ENCODE measurements at places on chromosomes 1 and 21.
A peak's percentile ranks its signal among the peaks of the same experiment; 100 is the strongest.

DNA sequence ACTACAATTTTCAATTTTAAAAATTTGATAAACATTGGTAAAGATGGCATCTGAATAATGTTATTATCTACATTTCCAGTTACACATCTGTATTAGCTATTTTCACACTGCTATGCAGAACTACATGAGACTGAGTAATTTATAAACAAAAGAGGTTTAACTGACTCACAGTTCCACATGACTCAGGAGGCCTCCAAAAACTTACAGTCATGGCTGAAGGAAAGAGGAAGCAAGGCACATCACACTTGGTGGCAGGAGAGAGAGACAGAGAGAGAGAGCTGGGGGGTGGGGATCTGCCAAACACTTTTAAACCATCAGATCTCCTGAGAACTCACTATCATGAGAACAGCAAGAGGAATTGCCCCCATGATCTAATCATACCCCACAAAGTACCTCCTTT is 850.0 kb downstream of the LTN1 start:
- DNase-seq: no peak

DNA sequence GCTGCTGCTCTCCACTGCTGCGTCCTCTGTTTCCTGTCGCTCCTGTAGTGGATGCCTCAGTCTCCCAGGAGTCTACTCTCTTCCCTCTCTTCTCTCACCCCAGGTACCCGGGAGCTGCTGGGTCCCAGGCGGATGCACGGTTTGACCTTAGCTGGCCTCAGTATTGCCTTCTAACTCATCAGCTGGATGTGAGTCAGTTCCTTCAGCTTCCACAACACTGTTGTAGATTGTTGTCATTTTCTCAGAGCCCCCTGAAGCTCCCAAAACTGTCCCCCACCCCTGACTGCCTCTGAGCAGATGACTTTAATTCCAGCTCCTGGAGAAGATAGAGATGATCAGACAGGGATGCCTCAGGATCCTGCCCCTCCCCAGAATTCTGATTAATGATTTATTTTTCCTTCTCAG is 7.2 kb downstream of the CNIH3 start:
- DNase-seq: no peak

DNA sequence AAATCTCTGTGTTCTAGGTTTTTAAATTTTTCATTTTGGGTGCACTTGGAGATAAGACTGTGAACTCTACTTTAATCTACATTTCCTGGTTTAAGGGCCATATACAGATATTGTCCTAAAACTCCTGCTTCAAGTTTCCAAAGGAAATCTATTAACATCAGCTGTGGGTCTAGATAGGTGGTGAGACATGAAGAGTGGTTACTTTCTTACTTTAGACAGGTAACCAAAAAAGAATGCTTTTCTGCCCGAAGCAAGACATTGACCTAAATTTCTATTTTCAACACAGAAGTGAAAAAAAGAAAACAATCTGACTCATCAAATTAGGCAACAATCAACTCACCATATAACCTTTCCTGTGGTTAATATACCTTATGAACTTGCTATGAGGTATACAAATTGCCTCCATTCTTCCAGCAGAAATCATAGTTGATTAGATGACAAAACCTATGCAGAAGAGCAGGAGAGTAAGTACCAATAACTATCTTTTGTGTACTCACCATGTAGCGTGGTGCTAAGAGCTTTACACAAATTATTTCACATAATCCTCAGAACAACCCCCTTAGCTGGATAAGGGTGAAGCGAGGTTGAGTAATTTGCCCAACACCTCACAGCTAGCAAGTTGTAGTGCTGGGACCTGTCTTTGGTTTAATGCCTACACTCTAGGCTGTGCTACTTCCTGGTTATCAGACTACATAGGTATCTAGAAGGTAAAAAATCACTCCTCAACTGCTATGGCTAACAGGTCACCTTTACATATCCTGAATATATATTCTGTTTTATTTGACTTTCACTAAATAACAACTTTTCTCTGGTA is 23.4 kb upstream of the PTPN14 start:
- DNase-seq: no peak

GRCh38 chr1:115073298-115074087 is 15.8 kb downstream of the TSPAN2 start:
- DNase-seq: no peak

DNA sequence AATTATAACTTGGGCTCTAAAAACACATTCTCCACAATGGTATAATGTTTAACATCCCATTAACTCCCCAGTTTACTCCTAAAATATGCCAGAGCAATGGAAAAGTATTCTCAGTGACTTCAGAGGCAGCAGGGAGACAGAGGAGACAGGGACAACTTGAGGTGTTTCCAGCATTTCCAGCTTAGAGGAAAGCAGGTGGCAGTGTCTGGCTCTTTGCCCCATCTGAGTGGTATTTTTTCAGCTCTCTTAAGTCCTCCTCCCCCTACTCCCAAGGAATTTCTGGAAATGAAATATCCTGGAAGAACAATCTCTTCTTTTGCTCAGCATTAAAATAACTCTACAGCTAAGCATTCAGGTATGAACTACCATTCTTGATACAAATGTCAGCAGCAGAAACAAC is 10.8 kb upstream of the ERMAP start:
- no peak for DNase-seq

DNA sequence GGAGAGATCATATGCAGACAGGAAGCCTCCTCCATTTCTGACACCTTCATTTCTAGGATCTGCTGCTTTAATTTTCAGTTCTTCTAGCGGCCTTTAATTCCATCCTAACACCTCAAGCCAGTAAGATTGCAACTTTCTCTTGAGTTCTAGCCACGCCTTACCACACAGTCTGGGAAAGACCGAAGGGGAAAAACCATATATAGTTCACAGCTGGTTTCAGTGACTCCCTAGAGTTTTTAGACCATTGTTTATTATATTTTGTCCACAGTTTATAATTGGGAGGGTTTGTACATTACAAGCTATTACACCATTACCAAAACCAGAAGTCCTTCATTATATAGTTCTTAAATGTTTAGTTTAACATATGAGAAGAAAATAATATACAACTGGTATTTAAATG is 37.5 kb downstream of the DPH5 start:
- DNase-seq: no peak

DNA sequence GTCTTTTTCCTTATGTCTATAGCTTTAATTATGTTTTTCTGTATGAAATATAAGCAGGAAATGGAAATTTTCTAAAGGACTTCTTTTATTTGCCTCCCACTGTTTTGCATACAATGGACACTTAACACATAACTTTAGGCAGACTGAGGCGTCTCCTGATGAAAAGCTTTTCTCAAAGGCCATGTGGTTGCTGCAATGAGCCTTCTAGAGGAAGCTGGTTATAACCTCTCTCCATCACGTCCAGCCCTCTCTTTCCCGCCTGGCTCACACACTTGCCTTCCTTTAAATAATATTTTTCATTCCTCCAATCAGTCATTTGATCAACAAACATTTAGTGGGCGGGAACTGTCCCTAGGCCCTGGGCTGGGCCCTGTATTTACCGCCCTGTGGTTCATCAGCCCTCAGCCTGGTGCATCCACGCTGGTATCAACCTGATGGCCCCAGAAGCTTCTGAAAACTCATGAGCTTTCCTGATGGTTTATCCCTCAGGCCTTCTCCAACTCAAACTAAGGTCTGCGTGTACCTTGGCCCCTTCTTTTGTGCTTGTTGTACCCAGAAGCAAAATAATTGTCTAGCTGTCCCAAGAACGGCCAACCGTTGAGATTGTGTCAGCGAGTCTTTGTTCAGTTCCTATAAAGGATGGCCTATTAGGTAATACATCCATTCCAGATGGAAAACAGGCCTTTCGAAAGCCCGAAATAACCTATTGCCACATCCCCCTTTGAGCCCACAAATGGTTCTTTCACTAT is 75.3 kb upstream of the LYST start:
- no peak for DNase-seq

GRCh38 chr21:14817311-14817710 is 247.5 kb downstream of the NRIP1 start:
- no peak for DNase-seq

GRCh38 chr1:212928323-212929291 is 21.7 kb upstream of the VASH2 start:
- no peak for DNase-seq

- DNase-seq: no peak
Observed at GRCh38 chr21:29230551-29231261, 68.0 kb upstream of the BACH1 start.

DNA sequence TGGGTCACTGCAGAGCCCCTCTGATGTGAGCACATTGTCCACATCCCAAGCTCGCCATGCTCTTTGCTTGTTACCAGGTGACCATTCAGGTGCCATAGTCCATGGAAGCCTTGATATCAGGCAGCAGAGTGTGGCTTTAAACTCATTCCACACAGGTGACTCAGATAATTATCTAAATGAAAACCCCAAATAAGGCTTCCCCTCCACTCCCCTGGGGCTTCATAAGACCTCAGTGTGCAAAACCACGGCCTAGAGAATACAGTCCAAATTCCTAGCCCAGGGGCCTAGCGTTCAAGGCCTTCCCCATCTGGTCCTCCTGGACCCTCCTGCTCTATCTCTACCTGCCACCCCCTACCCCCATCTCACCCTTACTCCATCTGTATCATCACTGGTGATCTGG is 97.1 kb downstream of the ARHGEF10L start:
- no peak for DNase-seq

DNA sequence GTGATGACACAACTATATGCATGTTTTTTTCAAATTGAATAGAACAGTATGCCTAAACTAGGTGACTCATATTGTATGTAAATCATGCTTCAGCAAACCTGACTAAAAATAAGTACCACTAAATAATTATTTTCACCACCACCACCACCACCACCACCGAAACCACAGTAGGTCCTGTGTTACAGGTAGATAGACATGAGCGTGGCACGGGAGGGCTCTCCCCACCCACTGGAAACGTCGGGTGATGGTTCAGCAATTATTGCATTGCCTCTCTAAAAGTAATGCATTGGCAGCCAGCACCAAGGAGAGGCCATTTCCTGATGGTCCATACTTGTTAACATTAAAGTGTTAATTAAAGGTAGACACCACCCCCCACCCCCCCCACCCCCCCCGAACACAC is 297.0 kb upstream of the NCAM2 start:
- DNase-seq: no peak

- DNase-seq: no peak
Observed at GRCh38 chr1:33516891-33517567, 44.6 kb downstream of the ZSCAN20 start.

DNA sequence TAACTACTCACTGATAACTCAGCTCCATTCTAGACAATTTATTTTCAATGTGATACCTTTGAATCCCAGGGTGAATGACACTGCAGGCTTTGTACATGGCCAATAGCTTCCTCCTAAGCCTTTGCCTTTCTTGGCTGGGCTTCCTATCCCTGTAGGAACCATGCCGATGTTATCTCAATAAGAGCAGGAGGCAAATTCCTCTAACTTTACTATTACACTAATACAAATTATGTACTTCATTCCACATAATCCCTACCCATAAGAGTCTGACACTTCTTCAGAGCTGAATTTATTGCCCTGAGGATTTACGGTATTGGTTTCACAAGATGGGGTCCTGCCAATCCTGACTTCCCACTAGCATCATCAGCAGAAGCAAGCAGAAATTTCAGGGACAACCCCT is 14.0 kb downstream of the TGFBR3 start:
- no peak for DNase-seq

- DNase-seq: peak; percentile 69
Observed at GRCh38 chr1:9494936-9495758, 44.1 kb upstream of the SLC25A33 start.

DNA sequence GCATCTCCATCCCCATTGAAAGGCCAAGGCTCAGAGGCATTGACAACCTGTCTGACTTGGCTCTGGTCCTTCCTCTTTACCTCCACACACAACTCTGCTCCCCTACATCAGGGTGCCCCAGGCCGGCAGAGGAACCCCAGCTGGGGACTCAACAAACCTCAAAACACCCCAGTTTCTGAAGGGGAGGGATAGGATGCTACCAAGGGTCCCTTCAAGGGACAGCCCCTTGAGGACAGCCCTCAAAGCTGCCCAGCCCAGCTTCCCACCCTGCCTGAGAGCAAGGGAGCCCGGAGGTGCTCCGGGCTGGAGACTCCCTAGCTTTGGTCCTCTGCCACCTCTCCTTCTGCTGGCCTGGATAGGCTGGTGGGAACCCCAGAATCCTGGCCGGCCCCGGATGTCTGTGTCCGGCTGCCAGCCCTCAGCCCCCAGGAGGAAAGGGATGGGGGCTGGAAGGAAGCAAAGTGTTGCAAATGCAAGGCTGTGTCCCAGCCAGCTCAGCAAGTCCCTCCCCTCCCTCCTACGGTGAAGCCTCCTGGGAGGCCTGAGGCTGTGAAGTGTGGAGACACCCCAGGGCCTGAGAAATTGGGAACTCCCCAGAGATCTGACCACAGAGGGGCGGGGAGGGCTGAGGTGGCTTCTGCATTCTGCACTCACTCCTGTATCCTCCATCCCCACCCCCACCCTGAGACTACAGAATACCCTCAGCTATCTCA is 1.1 kb upstream of the MARCKSL1 start:
- no peak for DNase-seq

GRCh38 chr21:30072496-30072895 is 94.1 kb downstream of the CLDN17 start:
- DNase-seq: no peak

DNA sequence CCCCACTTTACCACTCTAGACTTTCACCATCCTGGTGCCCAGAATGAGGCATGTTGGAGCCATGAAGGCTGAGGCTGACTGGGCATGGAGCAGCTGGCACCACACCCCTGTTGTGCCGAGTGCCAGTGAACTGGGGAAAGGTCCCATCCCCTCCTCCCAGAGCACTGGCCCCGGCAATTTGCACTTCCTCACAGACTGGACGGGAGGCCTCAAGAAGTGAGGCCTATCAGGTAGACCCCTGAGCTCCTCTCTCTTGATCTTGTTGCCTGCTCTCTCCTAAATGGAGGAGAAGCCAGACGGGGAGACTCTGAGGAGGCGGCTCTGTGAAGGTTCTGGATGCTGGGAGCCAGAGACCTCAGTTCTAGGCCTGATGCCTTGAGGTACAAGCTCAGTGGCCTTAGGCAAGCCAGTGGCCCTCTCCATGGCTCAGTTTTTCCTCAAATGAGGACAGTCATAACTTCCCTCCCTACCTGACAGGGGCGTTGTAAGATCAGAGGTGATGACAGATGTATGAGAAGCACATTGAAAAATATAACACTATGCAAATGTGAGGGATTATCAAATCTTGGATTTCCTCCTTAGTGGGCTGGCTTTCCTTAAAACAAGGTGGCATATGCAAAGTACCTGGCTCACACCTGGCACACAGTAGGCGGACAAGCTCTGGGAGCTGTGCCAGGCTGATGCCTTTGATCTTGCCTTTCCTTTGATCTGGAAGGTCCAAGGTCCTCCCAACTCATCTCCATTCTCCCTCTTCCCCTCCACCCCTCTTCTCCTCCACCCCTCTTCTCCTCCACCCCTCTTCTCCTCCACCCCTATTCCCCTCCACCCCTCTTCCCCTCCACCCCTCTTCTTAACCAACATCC is 6.7 kb downstream of the GRHL3 start:
- DNase-seq: no peak

GRCh38 chr1:225476538-225476988 is 48.7 kb upstream of the LBR start:
- DNase-seq: no peak
